ENCODE measurements at places on chromosomes 12 and 14.

GRCh38 chr12:27142101-27142721 lies 59.8 kb upstream of the C12orf71 start:
- H3K4me1 ChIP-seq = peaks cover 29% of the 10 kb centered on the region
- no peak overlapping the region for H3K4me3 ChIP-seq
- no peaks in the 10 kb centered on the region for H3K27me3 ChIP-seq
- no peaks in the 10 kb centered on the region for H3K36me3 ChIP-seq
- no peak for DNase-seq

- H3K4me1 ChIP-seq = no peaks in the 10 kb centered on the region
- DNase-seq = no peak
- H3K27ac ChIP-seq = no peak overlapping the region
- H3K27me3 ChIP-seq = no peaks in the 10 kb centered on the region
- H3K4me3 ChIP-seq = no peak overlapping the region
Observed at GRCh38 chr12:124160097-124160756, 134.7 kb upstream of the RFLNA start.

- DNase-seq = no peak
- no peaks in the 10 kb centered on the region for H3K36me3 ChIP-seq
- peaks cover 10% of the 10 kb centered on the region for H3K27me3 ChIP-seq
Observed at GRCh38 chr12:69704357-69704756, 5.3 kb upstream of the BEST3 start.

GRCh38 chr12:78725033-78725432 lies 139.5 kb upstream of the SYT1 start:
- H3K27ac ChIP-seq = no peak overlapping the region
- H3K36me3 ChIP-seq = no peaks in the 10 kb centered on the region
- H3K27me3 ChIP-seq = no peaks in the 10 kb centered on the region

- peaks cover 71% of the 10 kb centered on the region for H3K36me3 ChIP-seq
- H3K27ac ChIP-seq = no peak overlapping the region
- H3K4me3 ChIP-seq = no peak overlapping the region
- peaks cover 5% of the 10 kb centered on the region for H3K4me1 ChIP-seq
- no peaks in the 10 kb centered on the region for H3K27me3 ChIP-seq
Observed at GRCh38 chr12:7143564-7143963, 13.4 kb downstream of the CLSTN3 start.

DNA sequence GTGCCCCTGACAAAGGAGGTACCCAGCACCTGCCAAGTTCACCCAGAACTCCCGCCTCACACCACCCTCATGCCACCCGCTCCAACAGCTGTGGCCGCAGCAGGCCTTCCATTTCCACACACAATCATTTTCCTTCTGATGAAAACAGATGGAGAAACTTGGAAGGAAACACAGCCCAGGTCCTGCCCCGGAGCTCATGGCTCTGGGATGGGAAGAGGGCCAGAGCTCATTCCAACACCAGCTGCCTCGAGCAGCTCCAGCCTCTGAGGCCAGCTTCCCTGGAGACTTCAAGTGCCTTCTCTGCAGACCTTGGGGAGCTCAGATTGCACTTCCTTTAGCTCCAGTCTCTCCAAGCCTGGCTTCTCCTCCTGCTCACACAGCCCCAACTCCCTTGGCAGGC lies 55.1 kb upstream of the CMKLR1 start:
- H3K27me3 ChIP-seq = no peaks in the 10 kb centered on the region
- H3K4me3 ChIP-seq = no peak overlapping the region
- H3K4me1 ChIP-seq = no peaks in the 10 kb centered on the region

DNA sequence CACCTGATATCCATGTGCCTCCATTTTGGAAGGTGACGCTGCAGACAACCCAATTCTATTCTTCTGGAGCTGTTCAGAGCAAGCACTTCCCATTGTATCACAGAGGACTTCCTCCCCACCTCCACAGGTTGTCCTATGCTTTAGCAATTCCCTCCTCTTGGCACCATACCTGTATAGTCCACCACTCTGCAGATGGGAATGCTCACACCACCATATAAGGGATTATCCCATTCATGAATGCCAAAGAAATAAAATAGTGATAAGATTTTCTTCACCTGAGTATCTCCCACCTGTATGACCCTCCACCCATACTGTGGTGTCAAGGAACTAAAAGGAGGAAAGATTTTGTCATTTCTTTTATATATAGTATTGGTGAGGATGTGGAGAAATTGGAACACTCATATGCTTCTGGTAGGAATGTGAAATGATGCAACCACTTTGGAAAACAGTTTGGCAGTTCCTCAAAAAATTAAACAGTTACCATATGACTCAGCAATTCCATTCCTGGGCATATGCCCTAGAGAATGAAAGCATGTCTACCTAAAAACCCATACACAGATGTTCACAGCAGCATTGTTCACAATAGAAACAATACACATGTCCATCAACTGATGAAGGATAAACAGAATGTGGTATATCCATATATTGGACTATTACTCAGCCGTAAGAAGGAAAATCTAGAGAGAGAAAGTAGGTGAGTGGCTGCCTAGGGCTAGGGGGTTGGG lies 75.2 kb downstream of the FIGNL2 start:
- H3K27me3 ChIP-seq = peaks cover 3% of the 10 kb centered on the region
- H3K27ac ChIP-seq = no peak overlapping the region
- H3K36me3 ChIP-seq = no peaks in the 10 kb centered on the region
- no peak for DNase-seq
- H3K4me1 ChIP-seq = no peaks in the 10 kb centered on the region
- H3K4me3 ChIP-seq = no peak overlapping the region

GRCh38 chr12:111386885-111387284 lies 18.0 kb upstream of the PHETA1 start:
- H3K36me3 ChIP-seq = no peaks in the 10 kb centered on the region
- DNase-seq = no peak
- no peaks in the 10 kb centered on the region for H3K4me1 ChIP-seq
- no peak overlapping the region for H3K27ac ChIP-seq
- no peak overlapping the region for H3K4me3 ChIP-seq

DNA sequence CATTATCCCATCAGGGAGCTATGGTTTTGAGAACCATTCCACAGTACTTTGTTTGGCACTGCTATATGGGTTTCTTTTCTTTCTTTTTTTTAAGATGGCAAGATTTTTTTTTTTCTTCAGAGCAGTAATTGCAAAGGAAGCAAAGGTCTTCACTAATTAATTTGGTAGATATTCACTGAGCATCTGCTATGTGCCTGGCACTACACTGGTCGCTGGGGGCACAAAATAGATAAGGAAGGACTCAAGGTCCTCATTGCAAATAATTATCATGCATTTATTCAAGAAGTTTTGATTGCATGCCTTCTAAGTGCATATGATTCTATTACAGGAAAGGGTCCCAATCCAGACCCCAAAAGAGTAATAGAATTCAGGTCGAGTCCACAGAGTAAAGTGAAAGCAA lies 10.0 kb upstream of the ATP2A2 start:
- no peak for DNase-seq
- no peaks in the 10 kb centered on the region for H3K36me3 ChIP-seq
- no peak overlapping the region for H3K4me3 ChIP-seq
- H3K27me3 ChIP-seq = peaks cover 19% of the 10 kb centered on the region
- H3K27ac ChIP-seq = no peak overlapping the region

GRCh38 chr14:30585204-30585603 lies 26.2 kb downstream of the G2E3 start:
- peaks cover 18% of the 10 kb centered on the region for H3K4me1 ChIP-seq
- H3K27ac ChIP-seq = no peak overlapping the region
- peaks cover 79% of the 10 kb centered on the region for H3K36me3 ChIP-seq
- H3K27me3 ChIP-seq = no peaks in the 10 kb centered on the region

DNA sequence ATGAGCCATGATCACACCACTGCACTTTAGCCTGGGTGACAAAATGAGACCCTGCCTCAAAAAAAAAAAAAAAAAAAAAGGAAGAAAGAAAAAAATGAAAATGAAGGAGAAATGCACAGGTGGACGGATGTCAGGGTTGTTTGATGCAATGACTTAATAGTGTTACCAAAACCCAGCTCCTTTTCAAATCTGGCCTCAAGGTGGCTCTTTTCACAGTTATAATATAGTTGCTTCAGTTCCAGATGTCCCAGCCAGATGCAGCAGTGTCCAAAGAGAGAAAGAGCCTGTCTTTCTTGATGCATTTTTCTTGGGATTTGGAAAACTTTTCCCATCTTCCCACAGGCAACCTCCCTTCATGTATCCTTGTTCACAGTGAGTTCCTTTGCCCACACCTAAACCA lies 36.5 kb downstream of the KCNMB4 start:
- DNase-seq = no peak
- no peaks in the 10 kb centered on the region for H3K36me3 ChIP-seq
- no peaks in the 10 kb centered on the region for H3K27me3 ChIP-seq
- H3K4me3 ChIP-seq = no peak overlapping the region

All from activated T-helper 2 cell treated with anti-CD3 and anti-CD28 coated beads, Interferon-gamma antibody, Interleukin-2, Interleukin-4, amounts not matched to agents 10 μg/mL and 5 μg/mL and 100 μg/mL, durations not matched to agents 14 hours and 24 hours and 36 hours (primary cell).